ENCODE measurements at places on chromosomes 12 and 14. TPM values are rescaled to one million over a fixed set of nuclear protein-coding genes. Genes with fewer than 3 reads are reported as not detected.

DNA sequence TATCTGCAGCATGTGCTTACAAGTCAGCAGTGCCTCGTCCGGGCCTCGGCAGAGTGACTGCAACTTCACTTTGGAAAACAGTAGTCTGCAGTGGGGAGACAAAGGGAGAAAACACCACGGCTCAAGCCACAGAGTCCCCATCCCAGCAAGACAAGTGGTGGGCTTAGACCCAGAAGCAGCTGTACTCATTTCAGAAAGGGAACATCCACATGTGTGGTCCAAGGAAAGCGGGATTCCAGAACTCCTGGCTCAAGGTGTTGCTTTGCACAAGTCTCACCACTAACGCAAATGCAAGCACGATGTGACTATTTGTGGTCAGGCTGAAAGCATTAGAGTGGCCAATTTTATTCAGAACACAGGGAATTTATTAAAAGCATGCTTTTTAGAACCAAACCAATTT is 198.3 kb downstream of the TTC7B start:
- DNase-seq = no peak

GRCh38 chr12:132533584-132533958 is 43.6 kb downstream of the FBRSL1 start:
- no peak for DNase-seq

GRCh38 chr12:31828071-31828470 is 99.2 kb upstream of the AMN1 start:
- DNase-seq = no peak

DNA sequence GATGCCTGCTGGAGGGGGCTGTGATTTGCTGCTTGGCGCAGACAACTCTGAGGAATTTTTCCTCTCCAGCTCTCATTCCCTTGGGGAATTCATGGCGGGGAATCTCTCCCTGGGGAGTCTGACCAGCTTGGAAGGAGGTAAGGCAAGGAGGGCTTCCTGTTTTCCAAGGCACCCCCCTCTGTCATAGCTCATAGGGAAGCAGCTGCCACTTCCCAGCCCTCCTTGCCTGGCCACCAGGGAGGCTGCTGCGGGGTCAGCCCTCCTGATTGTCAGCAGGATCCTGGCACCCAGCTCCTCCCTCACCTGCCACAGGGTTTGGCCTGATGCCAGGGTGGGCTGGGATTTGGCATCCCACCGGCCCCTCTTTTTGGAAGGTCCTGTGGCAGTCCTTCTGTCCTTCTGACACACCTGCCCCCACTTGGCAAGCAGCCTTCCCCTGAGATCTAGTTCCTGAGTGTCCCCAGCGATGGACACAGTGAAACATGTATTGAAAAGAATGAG is 74.9 kb downstream of the TSPAN9 start:
- no peak for DNase-seq

NTS gene
- not detected for total RNA-seq

PRKCH gene
- total RNA-seq = 166 TPM

DNA sequence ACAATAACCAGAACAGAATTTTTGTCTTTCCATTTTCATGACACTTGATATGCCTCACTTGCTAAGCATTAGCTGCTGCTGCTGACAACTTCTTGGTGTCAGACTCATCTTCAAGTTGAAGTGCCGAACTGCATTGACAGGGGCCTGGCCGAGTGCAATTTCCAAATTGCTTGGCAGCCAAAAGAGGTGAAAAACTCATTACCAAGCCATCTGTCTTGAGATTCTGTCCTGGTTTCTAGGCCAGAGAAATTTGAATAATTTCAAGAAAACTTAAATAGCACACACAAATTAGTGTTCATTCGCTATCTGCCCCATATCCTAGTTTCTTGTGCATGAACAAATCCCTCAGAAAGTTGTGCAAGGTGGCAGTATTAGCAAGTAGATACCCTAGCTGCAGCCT is 165.3 kb upstream of the RASSF8 start:
- no peak for DNase-seq

GRCh38 chr12:94053676-94054075 is 94.7 kb upstream of the PLXNC1 start:
- DNase-seq = no peak

DNA sequence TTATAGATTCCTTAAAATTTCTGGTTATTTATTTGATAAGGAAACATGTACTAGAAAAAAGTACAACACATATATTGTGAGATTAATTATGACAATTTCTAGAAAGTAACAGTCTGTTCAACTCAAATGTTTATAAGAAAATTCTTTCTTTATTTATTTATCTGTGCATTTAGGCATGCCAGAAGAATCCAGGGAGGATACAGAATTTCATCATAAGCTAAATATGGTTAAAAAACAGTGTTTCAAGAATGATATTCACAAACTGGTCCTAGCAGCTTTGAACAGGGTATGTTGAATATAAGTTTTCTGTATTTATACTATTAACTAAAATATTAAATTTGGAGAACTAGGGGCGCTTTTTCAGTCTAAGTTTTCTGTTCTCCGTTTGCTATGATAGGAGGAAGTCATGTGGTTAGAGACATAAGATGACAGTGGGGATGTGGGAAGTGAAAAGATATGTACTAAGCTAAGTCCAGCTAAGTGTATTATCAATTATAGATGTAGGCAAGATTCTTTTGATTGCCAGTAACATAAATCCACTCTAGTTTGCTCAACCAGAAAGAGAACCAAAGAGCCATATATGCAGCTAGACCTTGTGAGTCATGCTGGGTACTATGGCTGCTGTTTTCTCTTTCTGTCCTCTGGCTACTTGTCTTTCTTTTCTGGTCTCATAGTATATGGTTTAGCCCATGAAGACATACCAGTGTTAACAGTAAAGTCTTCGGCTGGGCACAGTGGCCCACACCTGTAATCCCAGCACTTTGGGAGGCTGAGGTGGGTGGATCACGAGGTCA is 39.0 kb downstream of the LRRK2 start:
- DNase-seq = no peak

DNA sequence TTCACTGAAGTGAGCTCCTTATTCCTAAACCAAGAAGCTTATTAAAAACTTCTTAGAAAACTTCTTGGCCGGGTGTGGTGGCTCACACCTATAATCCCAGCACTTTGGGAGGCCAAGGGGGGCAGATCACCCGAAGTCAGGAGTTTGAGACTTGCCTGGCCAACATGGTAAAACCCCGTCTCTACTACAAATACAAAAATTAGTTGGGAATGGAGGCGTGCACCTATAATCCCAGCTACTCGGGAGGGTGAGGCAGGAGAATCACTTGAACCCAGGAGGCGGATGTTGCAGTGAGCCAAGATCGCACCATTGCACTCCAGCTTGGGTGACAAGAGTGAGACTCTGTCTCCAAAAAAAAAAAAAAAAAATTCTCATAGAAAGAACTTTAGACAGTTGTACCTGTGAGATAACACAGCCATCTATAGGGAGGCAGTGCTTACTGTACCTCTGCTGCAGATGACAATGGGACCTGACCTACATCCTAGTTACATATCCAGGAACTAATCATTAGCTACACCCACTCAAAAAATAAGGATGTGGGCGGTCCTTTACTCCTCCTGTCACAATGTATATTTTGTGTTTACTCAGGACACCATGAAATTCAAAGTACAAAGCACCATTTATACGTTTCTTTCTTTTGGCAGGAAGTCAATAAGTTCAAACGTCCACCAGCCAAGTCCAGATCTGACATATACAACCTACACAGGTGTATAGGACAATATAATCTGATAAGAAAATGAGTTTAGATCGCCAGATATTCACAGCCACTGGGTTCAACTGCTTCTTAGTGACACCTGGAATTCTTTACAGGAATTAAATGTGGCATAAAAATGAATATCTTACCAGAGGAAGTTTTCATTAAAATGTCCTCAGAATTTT is 14.9 kb downstream of the STXBP6 start:
- no peak for DNase-seq

DNA sequence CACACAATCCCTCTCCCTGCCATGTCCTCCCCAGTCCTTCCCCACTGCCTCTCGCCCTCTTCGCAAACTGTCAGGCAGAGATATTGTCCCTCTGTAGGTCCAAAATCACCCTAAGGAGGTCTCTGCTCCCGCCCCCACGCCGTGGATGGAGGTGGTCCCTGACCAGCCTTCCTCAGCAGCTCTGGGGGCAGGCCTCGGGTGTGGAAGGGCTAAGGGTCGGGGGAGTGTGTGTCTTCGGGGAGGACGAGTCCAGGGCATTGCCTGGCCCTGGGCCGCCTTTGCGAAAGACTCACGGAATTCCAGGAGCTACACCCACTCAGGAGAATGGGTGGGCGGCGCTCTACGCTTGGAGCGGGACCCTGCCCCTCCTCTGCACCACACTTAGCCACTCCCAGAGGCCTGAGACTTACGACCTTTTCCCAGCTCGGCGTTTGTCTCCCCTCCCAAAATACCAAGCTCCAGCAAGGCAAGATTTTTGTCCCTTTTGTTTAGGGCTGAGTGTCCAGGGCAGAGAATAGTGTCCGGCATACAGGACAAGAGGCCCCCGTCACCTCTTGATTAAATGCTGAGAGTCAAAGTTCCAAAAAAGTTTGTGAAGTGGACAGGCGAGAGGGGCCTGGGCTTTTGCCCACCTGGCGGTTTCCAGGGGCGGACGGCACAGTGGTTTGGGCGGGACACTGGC is 881 bp downstream of the PYGL start:
- no peak for DNase-seq

DNA sequence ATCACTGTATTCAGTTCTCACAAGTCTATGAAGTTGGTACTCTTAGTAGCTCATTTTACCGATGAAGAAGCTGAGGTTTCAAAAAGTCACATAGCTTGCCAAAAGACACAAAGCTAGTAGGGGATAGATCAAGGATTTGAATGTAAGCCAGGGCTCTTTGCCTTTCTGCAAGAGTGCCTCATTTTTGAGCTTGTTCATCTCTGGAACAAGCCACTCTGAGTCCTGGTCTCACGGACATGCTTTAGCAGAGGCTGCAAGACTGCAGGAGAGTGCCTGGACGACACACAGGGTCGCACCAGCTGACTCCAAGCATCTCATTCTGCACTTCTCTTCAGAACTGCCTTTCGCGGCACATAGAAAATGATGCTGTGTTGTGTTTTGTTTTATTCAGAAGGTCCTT is 3.7 kb downstream of the NUAK1 start:
- DNase-seq = no peak

TEX22 gene
- 1.4 TPM for total RNA-seq

DNA sequence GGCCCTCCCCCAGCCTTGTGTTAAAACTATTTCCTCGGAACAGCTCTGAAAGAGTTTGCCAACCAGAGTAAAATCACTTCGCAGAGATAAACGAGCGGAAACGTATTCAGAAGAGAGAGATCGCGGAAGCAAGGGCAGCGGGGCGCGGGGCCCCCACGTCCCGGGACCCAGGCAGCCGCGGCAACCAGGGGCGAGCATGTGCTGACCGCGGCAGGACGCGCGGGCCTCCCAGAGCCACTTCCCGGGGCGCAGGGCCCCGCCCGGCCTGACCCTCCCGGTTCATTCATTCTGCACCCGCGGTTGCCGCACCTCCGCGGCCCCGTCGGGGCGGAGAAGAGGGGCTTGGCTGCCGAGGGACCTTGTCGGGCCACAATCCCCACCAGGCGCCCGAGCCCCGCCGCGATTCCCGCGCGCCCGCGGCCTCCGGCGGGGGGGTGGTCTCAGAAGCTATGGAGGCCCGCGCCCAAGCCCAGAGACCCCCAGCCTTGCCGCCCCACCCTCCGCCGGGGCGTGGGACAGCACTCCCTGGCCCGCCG is 598 bp downstream of the UBE2N start:
- DNase-seq = peak; percentile 64

DNA sequence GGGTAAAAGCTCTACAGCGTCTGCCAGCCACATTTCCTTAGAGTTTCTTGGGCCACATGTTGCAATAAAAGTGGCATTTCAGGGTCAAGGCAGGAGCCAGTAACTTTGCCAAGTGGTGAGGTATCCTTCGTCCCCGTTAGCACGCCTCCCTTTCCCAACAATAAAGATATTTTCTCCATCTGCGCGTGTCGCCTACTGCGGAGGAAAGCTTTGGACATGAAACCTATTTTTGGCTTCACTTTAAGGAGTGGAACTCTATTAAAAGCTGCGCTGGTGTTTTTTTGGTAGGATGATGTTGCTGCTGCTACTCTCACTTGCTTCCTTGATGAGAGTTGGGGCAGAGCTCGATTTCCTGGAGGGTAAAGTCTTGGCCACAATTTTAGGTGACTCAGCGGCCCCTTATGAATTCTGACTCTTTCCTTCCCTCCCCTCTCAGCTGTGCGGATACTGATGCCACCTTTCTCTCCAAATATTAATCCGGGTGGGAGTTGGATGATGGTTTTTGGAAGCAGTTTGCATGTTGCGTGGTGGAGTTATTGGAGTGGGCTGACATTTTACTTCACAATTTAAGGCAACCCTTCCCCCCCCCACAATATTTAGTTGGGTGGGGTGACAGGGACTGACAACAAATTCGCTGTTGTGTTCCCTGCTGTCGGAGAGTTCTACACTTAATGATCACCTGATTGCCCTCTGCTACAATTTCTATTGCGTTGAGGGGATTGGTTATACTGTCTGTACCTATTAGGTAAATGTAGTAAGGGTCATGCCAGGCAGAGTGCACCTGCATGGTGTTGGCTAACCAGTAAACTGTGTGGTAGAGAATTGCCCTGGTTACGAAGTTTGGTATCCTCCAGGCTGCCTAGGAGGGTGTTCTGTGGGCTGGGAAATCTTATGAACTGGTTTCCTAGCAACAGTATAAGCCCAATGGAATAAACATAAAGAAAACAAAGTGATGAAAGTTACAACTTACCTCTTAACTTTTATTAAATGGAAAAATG is 1.1 kb downstream of the CCDC91 start:
- DNase-seq = peak; percentile 52

GRCh38 chr12:90211017-90211416 is 502.4 kb upstream of the ATP2B1 start:
- DNase-seq = no peak

DNA sequence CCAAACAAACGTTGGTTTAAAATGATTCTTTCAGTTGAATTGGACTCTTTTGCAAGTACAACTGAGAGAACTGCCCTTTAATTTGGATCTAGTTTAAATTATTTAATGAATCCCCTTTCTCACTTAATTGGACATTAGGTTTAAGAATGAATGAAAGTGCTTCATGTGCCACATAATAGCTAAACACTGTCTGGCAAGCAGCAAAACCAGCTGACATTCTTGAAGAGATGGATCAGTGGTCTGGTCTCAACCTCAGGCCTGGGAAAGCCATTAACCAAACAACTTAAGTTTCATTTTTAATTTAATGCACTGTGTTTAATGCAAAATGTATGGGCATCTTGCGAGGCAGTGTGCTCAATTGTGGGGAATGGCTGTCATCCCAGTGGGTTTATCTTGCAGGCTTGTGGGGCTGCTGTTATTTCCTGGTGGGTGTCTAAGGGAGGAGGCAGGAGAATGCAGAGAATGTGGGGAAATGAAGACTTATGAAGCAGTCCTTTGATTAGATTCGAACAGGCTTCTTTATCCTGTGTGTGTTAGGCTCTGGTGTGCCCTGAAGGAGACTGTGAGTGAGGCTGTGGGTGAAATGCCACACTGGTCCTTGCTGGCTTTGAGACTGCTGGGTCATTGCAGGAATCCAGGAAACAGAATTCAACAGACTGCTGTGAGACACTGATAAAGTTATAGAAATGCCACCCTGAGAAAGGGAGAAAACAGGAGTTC is 144.1 kb upstream of the PELI2 start:
- no peak for DNase-seq

RFX4 gene
- total RNA-seq = not detected

CCDC88C gene
- 74.1 TPM for total RNA-seq

Measured in CD8-positive, alpha-beta memory T cell (primary cell).